ENCODE measurements at places on chromosomes 1 and 21.

GRCh38 chr1:168466714-168467131 lies 77.1 kb downstream of the XCL2 start:
- DNase-seq = no peak

GRCh38 chr1:24767351-24767750 lies 22.1 kb downstream of the CLIC4 start:
- no peak for DNase-seq

DNA sequence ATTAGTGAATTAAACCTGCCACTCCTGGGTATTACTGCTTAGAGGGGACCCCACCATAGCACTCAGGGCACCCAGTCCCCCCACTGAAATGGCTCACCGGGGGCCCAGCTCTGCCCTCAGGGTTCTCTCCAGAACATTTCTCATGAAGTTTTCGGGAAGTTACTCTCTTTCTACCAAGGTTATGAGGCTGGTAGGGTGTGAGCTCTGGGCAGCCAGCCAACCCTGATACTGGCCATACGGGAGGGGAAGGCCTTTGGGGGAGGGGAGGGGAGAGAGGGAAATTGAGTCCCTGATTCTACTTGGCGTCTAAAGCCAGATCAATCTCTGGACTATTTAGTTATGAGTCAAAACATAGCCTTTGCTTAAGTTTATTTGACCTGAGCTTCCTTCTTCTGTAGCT lies 12.9 kb upstream of the PDE9A start:
- no peak for DNase-seq

DNA sequence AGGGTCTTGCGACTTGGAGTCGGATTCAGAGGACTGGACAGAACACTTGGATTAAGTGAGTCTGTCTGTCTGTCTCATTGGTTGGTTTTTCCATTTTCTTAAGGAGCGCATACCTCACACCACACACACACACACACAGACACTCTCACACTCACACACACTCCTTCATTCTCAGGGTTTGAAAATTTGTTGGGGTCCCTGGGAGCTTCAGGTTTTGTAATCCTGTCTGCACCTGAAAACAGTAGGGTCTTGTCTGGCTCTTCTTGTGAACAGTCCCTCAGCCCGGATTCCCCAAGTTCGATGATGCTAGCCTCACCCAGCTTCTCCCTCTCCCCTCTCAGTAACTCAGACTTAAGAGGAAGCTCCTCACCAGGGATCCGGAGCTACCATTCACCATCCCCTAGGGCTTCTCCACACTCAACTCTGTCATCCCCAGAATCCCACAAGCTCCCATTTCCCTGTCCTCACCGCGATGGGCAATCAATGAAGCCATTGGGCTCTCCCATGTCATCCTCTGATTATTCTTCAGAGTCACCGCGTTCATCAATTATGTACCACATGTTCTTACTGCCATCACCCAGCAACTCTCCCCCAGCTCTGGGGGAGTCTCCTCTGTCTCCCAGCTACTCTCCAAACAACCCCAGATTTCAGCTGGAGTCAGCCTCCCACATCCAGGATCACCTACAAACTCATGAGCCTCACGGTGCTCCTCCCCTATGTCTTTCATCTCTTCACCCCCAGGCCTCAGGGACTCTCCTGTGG lies 1530.9 kb upstream of the TPTE start:
- DNase-seq = no peak

DNA sequence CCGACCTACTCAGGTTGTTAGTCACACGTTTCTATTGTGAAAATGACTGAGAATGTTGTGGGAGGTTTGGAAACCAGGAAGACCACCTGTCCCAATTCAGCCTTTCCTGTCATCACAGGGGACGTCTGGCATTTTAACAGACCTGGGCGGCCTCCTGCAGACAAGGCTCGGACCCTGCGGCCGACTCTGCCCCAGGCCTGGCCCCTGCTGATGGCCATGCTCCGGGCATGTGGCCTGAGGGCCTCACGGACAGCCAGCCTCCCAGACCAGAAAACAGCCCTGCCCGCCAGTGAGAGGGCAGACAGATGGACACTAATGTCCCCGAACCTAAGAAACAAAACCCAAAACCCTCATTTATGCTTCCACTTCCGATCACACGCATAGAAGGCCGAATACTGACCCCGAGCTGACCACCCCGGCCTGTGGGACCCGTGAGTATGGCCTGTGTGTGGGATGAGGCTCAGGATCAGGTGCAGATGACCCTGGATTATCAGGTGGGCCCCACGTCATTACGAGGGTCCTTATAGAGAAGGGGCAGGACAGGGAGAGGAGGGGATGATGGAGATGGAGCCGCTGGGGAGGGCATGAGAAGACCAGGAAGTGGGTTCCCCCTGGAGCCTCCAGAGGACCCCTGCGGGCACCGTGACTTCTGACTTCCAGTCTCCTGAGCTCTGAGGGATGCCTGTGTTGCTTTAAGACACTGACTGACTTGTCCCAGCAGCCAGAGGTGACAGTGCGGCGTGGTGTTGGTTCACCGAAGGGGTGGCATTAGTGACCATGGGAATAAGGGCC lies 9.6 kb downstream of the COL18A1 start:
- DNase-seq = no peak

- no peak for DNase-seq
Observed at GRCh38 chr1:21670956-21671902, 2.1 kb upstream of the RAP1GAP start.

DNA sequence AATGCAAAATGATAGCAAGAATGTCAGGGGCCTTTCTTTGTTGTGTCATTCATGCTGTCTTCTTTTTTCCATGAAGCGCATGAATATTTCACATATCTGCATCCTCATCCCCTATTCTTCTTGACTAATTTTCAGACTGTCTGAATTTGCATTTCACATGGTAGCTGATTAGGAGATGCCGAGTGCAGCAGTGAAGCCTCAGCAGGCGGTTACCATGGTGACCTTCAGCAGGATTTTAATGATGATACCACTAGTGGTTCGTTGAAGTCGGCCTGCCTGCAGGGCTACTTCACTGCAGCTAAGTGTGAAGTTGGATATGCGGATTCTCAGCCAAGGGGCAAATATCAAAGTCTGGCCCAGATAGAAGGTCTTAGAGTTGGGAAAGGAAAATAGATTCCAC lies 141.8 kb downstream of the NEK7 start:
- DNase-seq = no peak

GRCh38 chr1:224368409-224368808 lies 11.7 kb downstream of the CNIH4 start:
- no peak for DNase-seq

DNA sequence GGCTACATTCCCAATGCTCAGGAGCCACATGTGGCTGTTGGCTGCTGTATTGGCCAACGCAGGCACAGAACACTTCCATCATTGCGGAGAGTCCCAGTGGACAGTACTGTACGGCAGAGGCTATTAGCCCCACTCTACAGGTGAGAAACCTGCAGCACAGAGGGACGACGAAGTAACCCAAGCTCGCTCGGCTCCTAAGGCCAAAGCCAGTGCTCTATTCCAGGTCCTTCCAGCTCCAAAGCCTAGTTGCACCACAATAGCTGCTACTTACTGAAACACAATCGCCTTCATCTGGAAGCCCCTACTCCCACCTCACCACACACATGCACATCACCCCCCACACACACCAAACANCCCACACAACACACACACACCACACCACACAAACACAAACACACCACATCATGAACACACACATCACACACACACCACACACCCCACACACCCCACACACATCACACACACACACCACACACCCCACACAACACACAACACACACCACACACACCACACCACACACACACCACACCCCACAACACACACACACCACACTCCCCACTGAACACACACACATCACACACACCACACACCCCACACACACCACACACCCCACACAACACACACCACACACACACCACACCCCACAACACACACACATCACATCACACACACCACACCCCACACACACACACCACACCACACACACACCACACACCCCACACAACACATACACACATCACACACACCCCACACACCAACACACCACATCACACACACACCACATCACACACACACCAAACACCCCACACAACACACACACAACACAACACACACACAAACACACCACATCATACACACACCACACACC lies 3.2 kb downstream of the LYPD8 start:
- no peak for DNase-seq

DNA sequence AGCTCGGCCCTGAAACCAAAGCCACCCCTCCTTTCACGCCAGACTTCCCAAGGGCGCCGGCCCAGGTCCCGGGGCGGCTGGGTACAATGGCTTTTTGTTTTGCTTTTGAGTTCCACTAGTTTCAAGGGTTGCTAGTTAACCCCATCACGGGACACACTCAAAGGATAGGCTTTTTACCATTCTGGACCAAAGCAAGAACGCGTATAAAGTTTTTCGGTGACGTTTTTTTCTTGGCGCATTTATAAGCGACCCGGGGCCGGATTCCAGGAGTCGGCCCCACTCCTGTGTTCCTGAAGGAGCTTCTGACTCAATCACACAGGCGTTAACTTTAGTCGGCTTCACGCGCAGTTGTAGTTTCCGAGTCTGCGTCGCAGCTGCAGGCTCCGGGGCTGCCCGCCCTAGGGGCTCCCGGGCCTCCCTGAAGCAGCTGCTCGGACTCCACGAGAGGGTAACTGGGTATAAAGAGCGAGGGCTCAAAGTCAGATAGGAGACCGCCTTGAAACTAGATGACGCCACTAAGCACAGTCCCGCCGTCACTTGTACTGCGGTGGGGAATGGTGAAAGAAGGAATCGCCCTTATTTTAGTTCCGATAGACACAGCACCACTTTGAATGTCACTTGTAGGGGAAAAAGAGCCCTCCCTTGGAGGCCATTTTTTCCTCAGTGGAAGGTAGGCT lies 707 bp upstream of the KLHL21 start:
- peak; percentile 29 for DNase-seq

DNA sequence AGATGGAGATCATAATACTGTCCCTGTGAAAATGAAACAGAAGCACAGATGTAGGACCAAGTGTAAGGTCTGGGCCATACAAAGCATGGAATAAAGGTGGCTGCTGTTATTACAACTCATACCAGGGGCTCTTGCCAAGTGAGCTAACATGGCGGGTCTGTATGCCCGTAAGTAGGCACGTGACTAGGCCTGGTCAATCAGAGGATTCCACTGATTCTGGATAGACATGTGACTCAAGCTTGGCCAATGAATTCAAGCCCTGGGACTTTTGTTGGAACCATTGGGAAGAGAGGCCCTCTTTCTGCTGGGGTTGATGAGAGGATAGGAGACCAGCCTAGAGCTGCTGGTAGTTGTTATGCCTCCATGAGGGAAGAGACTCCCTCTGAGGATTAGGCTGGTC lies 47.8 kb upstream of the WNT4 start:
- DNase-seq = no peak

GRCh38 chr1:56081173-56081572 lies 498.2 kb downstream of the PLPP3 start:
- DNase-seq = no peak

- no peak for DNase-seq
Observed at GRCh38 chr1:6098303-6099215, 52.9 kb downstream of the KCNAB2 start.

DNA sequence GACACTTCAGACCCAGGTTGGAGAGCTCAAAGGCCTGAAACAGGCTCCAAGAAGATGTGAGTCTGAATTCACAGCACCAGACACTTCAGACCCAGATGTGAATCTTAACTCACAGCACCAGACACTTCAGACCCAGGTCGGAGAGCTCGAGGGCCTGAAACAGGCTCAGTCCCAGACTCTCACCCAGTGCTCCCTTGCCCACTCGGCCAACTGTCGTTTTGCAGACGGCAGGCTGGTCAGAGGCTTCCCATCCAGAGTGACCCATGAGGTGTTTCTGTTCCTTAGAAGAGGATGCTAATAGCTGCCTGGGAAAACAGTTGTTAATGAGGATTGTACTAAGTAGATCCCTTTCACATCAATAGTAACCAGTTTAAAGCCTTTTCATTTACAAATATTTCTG lies 88.4 kb downstream of the ADARB1 start:
- DNase-seq = no peak
